ENCODE measurements at places on chromosomes 16 and 17.
A peak's percentile ranks its signal among the peaks of the same experiment; 100 is the strongest.

DNA sequence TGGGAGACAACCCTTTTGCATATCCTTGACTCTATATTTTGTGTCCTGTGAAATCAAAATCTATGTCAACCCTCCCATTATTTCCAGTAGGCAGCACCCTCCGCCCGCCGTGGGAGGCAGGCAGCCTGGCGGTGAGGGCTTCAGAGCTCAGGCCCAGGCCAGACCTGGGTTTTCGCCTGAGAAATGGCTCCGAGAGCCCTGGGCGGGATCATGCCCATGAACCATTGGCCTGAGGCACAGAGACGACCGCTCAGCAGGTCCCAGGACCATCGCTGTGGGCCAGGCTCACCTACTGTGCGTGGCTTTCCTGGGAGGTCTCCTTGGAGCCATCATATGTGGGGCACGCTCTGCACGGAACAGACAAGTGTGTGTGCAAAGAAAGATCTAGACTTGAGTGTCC, 6.3 kb upstream of the SLC38A8 start:
- DNase-seq, result no peak

DNA sequence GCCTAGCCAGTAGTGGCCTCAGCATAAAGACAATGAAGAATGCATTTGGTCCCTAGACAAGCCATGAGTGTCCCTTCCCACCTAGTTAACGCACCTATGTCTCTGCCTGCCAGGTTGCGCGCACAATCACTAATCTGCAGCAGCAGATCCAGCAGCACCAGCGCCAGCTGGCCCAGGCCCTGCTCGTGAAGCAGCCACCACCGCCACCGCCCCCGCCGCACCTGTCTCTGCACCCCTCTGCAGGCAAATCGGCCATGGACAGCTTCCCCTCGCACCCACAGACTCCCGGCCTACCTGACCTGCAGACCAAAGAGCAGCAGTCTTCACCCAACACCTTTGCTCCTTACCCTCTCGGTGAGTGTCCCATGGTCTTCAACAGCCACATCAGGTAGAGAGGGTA, 41.8 kb downstream of the TMC6 start:
- no peak for DNase-seq

GRCh38 chr17:64992325-64992802, 64.2 kb downstream of the GNA13 start:
- DNase-seq, result no peak

GRCh38 chr17:65011966-65012365, 44.6 kb downstream of the GNA13 start:
- DNase-seq, result no peak

GRCh38 chr17:61406971-61407911, 7.6 kb downstream of the TBX2 start:
- no peak for DNase-seq

GRCh38 chr16:31071861-31072260, 2.2 kb downstream of the ZNF668 start:
- DNase-seq, result peak; percentile 32

DNA sequence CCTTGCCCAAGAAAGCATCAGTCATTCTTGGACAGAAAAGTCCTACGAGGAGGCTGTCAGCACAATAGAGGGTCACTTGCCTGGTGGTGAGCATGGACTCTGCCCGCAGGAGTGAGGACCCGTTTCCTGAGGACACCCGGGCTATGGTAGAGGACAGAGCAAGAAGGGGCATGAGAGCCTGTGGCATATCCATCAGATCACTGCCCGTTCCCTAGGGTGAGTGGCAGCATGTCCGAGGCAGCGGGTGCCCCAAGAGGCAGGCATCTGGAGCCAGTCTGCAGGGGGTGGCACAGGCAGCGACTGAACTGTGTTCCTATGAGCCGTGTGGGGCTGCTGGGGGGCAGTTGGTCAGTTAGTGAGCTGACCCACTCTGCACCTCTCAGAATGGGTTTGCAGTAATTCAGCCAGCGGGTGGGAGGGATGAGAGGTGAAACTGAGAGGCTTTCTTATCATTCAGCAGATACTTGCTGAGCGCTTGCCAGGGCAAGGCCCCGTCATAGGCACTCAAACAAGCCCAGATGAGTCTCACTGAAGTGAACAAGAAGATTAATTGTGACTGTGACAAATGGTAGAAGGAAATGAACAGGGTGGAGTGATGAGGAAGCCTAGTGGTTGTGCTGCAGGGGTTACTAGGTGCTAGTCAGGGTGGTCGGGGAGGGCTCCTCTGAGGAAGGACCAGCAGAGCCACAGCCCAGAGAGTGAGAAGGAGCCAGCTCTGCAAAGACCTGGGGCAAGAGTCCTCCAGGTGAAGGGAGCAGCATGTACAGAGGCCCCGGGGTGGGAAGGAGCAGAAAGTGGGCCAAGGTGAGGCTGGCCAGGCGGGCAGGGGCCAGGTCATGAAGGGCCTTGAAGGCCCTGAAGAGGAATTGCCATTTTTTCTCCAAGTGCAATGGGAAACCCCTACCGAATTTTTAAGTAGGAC, 87.9 kb downstream of the CLEC16A start:
- no peak for DNase-seq

DNA sequence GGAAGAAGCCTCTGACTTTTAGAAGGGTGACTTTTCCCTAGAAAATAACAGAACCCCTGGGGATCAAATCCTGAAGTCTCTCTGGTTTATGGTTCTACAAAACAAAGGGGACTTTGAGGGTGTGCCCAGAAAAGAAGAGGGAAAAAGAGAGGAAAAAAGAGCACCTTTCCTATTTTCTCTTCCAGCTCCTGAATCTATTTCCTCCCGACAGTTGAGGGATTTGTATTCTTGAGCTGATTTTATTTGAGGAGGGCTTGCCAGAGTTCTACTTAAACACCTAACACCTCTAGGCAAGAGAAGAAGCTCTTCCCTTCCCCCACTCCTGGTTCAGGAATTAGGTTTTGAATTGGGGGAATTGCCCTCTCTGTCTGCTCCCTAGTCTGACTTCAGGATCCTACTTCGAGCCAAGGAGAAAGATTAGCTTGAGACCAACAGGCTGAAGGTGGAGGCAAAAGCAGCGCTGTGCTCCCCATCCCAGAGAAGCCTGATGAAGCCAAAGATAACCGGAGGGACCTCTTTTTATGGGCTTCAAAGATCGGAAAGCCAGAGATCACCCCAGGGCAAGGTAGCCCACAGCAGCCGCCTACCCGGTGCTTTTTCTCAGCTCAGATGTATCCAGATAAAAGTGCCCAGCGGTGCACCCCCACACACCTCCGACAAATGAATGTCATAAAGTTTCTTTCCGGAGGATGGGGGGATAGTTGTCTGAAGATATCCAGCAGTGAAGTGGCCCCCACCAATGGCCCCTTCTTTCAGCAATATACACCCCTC, 796 bp downstream of the HOXB3 start:
- DNase-seq, result no peak

DNA sequence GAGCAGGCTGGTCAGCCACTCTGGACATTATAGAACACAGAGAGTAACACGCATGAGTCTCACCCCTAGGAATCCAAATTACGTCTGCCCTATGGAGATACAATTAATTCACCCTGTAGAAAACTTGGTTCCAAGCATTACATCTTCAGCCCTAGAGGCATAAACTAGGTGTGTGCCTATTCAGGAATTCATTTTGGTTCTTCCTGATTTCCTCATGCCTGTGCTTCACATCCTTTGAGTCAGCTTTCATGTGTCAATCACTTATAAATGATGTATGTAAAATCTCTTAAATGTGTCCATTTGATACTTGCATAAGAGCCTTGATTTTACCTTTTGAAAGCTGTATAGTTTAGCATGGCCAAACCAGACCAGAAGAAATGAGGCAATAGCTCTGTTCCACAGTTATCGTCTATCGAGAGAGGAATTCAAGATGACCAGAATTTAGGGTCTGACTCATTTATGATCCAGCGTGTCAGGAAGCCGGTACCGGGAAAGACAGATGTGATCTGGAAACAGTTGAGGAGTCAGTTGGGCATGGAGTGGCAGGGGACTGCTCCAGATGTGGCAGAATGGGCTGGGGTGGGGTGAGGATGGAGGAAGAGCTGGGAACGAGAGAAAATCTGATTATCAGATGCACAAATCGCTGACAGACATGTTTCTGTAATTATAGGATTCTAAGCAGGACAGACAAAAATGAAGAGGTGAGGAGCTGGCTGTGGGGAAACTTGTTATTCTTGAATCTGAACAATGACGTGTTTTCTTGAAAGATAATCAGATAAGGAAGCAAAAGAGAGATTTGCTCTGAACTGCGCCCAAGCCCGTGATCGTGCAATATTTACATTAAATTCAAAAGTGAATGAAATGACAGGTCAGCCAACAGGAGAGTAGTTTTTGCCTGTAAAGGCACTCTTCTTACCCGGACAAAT, 76.7 kb downstream of the C16orf95 start:
- no peak for DNase-seq

DNA sequence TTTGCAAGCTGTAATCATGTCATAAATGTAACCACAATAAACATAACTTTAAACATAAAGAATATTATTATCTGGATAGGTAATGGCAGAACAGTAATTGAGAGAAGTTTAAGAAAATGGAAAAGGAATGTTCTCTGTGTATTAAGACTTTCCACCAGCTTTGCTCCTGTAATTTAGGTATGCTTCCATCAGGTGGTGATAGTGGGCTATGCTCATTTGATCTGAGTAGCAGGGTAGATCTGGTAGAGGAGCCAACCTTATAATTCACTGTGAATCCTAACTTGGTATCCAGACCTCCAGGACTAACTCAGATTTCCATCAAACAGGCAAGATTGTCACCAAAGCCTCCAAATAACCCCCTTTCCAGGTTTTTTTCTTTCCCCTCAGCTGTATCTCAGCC, 137.9 kb upstream of the ZKSCAN2 start:
- no peak for DNase-seq

DNA sequence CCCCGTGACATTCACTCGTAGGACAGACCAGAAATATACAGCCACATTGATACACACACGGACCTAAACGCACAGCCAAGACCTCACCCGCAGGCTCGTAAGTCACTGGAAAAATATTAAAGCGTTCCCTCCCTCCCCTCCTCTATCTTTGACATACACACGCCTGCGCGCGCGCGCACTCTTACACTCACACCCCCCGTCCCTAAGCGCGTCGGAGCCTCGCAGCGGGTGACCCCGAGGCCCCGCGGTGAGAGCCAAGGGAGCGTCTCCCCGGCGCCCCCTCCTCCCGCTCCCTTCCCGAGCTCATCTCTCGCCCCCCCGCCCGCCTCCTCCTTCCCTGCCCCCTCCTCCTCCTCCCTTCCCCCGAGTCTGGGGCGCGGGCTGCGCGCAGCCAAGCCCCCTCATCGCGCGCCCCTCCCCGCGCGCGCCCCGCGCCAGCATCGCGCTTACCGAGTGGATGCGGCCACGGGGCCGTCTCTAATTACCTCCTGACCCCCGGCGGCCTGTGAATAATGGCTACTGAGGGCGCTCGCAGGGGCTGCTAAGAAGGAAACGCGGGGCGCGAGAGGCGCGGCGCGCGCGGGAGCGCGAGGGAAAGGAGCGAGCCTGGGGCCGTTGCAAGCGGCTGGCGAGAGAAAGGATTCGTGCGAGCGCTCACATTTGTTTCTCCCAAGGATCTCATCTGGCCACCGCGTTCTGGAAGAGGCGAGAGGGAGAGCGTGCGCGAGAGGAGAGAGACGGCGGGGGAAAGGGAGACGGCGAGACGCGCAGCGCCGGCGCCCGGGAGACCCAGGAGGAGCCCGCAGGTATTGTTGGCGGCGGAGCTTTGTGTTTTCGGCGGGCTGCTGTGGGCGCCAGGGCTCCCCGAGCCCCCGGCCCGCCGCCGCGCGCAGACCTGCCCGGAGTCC, 42.4 kb downstream of the RAI1 start:
- DNase-seq, result peak; percentile 83

- no peak for DNase-seq
Observed at GRCh38 chr16:86978445-86979030, 338.7 kb downstream of the C16orf95 start.

DNA sequence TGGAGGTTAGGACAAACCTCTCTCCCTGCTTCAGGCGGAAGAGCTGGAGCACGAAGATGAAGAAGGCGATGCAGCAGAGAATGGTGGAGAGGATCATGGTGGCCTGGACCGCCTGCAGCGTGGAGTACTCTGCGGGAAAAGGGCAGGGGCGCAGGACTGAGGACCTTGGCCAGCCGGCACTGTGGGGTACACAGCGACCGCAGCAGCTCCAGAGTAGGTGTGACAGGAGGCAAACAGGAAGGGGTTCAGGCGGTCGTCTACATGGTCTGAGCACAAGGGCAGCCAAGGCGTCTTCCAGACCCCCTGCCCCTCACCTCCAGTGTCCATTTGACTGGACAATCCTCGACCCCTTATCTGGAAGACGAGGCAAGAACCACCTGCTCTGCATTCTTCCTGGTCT, 42.5 kb downstream of the EMP2 start:
- DNase-seq, result no peak

DNA sequence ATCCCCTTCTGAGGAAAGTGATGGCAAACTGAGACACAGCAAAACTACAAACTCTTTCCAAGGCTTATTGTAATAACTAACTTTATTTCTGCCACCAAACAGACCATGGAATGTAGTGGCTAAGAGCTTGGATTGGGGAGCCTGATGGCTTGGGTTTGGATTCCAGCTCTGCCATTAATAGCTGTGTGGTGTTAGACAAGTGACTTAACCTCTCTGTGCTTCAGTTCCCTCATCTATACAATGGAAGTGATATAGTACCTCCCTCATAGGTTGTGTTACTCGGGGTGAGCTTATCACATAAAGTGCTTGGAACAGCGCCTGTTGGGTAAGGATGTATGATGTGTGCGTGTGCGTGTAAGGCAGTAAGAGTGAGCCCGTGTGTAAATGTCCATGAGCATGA, 5.9 kb upstream of the RNF112 start:
- no peak for DNase-seq

DNA sequence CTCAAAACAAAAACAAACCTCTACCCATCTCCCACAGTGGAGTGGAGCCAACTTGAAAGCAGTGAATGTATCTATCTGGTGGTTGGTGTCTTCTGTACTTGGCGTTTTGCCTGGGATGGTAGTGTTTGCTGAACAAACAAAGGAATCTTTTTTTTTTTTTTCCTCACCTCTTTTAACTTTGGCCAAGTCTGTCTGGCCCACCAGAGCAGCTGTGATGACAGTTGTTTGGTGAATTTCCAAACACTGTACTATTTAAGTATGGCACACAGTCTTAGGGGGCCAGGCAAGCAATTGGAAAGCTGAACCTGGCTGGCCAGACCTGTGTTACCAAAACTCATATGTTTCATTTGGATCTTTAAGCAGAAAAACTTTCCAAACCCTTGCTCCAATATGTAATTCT, 101.8 kb upstream of the CDH13 start:
- DNase-seq, result no peak

DNA sequence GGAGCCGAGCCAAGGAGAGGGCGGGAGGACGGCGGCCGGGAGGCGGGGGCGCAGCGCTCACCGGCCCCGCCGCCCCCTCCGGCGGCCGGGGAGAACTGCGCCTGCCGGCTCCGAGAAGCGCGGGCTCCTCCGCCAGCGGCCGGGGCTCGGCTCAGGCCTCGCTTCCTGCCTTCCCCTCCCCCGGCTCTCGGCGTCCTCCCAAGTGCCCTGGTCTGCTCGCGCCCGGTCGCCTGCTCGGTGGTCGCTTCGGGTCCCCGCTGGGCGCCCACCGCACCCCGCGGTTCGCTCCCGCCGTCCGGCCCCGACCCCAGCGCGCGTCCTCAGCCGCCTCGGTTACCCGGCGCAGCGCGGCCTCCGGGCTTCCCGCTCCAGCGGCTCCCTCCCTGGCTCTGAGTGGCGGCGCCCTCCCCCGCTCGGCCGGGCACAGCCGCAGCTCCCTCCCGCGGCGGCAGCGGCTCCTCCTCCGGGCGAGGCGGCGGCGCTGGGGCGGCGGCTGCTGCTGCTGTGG, 313 bp downstream of the UBTF start:
- peak; percentile 64 for DNase-seq

GRCh38 chr16:53518550-53519416, 15.8 kb upstream of the AKTIP start:
- DNase-seq, result no peak

- DNase-seq, result peak; percentile 94
Observed at GRCh38 chr17:1455797-1456599, at the start of gene CRK. TSS of gene CRK (minus strand) at chr17:1456232. CDS start at chr17:1456117, 115 bp downstream.

GRCh38 chr17:8580952-8581658, 49.4 kb downstream of the MYH10 start:
- no peak for DNase-seq
